Stimulated activated CD8-positive, alpha-beta memory T cell treated with anti-CD3 and anti-CD28 coated beads, Interleukin-4, amount 100 ng/mL, for 4 hours (primary cell): ENCODE measurements at places on chromosomes 1 and 21.

DNA sequence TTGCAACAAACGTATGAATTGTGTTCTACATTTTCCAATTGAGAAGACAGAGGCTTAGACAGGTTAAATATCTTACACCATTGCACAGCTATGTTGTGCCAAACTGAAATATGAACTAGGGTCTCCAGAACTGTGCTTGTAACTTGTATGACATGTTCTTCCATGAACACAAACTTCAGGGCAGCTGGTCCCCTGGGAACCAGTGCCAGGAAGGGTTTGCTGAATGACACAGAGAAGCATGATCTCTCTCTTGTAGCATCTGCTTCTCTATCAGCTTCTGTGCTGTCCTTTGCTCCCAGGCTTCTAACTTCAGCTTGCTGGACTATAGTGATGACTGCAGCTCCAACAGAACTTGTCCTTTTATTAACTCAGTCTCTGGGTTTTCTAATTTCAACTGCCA, 385.5 kb downstream of the SIPA1L2 start:
- DNase-seq = no peak

- peak; percentile 63 for DNase-seq
Observed at GRCh38 chr1:43836267-43836951, 97.2 kb upstream of the ARTN start.

GRCh38 chr1:8698937-8699447, 118.4 kb downstream of the RERE start:
- DNase-seq = no peak

- no peak for DNase-seq
Observed at GRCh38 chr1:14687147-14687546, 88.7 kb downstream of the KAZN start.

- DNase-seq = no peak
Observed at GRCh38 chr1:178921499-178921898, 50.6 kb upstream of the ANGPTL1 start.

DNA sequence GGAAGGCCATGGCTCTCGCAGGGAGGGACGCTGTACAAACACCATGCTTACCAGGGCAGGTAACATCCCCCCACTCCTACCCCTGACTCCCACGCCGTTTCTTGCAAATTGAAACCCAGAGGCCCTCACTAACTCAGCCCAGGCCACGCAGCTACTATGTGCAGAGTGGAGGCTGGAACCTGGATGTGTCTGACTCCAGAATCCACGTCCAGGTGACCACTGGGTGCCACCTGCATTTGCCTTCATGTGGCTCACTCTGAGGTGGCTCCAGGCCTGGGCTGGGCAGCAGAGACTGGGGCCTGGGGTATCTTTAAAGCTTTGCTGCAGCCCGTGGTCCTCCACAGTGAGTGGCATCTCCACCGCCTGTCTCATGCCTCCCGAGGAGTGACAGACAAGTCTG, 29.6 kb upstream of the AJAP1 start:
- DNase-seq = no peak

- DNase-seq = no peak
Observed at GRCh38 chr1:239700667-239701066, 314.3 kb downstream of the CHRM3 start.

GRCh38 chr1:17045150-17045549, 8.7 kb downstream of the SDHB start:
- no peak for DNase-seq

DNA sequence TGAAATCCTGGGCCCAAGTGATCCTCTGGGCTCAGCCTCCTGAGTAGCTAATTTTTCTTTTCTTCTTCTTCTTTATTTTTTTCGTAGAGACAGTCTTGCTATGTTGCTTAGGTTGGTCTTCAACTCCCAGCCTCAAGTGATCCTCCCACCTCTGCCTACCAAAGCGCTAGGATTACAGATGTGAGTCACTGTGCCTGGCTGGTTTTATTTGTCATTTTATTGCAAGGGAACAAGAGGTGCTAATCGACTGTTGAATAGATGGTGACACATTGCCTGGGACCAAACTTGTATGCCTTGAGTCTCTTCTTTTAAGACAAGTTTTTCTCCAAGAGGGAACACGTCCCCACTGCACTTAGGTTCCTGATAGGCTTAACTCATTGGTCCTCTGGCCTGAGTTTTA, 20.0 kb upstream of the KLHDC8A start:
- no peak for DNase-seq

- no peak for DNase-seq
Observed at GRCh38 chr1:90347366-90347765, 352.5 kb downstream of the ZNF326 start.

GRCh38 chr1:40673452-40673851, 8.0 kb upstream of the RIMS3 start:
- no peak for DNase-seq

DNA sequence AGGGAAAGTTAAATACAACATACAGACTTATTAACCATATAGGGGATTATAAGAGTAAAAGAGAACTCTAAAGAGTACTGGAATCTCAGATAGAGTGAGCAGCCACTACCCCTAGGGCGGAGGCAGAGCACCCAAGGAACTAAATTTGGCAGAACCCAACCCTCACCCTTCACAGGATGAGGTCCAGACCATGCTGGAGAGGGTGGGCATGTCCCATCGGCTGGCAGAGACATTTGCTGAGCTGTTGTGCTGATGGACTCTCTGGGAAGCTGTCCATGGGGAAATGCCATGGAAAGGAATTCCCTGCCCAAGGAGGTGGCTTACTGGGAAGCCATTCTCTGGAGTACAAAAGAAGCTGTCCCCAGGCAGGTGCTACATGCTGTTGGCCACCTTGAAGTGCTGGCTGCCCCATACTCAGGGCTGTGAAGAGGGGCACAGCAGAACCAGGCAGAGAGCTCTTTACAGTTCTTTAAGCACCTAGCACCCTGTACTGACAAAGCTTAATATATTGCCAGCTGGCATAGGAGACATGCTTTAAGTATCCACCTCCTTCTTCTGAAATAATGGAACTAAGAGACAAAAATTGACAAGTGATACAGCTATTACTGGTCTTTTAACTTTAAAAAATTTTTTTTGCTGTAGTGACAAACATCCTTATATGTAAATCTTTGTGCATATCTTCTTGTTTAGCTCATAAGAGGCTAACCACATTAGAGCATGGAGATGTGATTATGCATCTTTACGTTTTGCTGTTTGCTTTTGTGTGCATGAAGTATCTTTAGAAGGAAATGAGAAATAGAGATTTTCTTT, 29.6 kb downstream of the TSNAX start:
- DNase-seq = no peak

DNA sequence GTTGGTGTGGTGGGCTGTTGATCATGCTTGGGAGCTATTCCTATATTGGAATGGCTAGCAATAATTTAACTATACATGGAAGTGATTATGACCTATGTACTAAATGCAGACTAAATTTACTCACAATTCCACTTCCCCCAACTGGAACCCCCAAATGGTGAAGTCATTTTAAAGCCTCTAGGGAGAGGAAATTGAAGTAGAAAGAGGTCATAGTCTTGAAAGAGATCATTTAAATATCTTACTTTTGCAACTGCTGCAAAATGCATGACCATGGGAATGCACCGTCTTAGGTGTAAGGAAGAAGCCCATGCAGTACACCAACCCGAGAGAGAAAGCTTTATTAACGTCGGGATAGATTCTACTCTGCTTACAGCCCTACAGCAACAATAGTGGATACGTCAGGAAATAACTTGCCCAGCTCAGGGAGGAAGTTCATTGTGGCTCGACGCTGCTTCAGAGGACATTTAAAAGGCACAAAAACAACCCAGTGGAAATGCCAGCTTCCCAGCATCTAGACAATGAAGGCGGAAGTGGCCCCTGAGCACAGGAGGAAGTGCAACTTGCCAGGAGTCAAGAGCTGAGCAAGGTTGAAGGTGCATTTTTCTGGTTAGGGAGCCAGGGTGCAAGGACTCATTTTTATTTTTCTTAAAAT, 26.5 kb downstream of the CYYR1 start:
- DNase-seq = no peak

GRCh38 chr1:168957818-168958217, 148.7 kb upstream of the ATP1B1 start:
- DNase-seq = no peak

DNA sequence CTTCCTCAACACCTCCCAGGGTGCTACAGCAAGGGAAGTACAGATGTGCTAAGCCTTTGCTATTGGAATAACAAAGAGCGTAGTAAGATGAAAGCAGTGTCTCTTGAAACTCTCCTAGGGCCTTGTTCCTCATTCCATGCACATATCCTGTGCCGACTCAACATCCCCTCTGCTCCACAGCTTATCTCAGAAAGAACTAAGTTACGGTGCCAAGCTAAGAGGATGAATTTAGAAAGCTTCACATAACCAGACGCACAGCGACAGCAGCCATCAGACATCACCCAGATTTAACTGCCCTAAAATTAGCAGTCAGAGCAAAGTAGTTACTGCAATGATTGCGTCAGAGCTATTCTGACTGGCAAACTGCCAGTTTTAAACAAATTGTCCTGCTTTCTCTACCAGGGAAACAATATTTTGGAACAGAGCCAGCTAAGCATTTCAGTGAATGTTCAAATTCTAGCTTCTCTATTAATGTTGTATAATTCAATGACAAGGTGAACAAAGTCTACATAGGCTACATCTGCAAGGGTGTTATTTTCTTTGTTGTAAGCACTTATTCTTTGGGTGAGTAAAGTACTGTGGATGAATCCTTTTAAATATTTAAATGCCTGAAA, 9.5 kb downstream of the SIPA1L2 start:
- no peak for DNase-seq

GRCh38 chr1:203273206-203273868, 32.0 kb upstream of the BTG2 start:
- peak; percentile 81 for DNase-seq

DNA sequence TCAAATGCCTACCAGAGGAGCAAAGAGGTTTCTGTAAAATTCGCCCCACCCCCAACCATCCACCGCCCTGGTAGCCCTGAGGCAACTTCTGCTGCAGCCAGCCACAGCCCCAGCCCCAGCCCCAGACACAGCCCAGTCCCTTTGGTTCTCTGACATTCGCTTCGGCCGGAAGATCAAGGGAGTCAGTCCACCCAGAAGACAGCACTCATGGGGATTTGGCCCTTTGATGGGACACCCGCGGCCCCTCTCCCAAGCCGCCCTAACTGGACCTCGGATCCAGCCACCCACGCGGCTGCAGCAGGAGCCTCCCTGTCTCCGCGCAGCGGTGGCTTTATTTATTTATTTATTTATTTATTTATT, 3881.0 kb downstream of the SRGAP2C start:
- DNase-seq = no peak

- no peak for DNase-seq
Observed at GRCh38 chr1:160219062-160219929, 14.1 kb downstream of the PEA15 start.

GRCh38 chr1:38780133-38780532, 79.4 kb downstream of the RRAGC start:
- DNase-seq = no peak

- no peak for DNase-seq
Observed at GRCh38 chr1:230321741-230322420, 104.3 kb downstream of the PGBD5 start.

- DNase-seq = no peak
Observed at GRCh38 chr1:177346790-177347359, 176.1 kb downstream of the BRINP2 start.

- DNase-seq = no peak
Observed at GRCh38 chr1:37009521-37009920, 24.8 kb downstream of the GRIK3 start.

- no peak for DNase-seq
Observed at GRCh38 chr1:34918977-34919561, 10.4 kb downstream of the DLGAP3 start.

GRCh38 chr1:185281245-185281644, 35.8 kb downstream of the IVNS1ABP start:
- no peak for DNase-seq

- no peak for DNase-seq
Observed at GRCh38 chr1:160007577-160008200, 24.1 kb downstream of the PIGM start.

DNA sequence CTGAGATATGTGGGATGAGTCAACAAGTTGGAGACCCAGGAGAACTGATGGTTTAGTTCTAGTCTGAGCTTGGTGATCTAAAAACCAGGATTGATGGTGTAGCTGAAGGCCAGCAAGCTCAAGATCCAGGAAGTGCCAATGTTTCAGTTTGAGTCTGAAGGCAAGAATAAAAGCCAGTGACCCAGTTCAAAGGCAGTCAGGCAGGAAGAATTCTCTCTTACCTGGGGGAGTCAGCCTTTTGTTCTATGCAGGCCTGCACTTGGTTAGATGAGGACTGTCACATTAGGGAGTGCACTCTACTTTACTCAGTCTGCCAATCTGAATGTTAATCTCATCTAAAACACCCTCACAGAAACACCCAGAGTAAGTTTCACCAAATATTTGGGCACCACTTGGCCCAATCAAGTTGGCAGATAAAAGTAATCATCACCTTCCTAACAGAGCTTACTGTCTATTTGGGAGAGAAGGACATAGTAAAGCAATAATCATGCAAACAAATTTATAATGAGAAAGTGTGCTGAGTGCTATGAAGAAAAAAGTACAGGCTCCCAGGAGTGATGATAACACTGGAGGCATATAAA, 63.4 kb downstream of the TSEN15 start:
- no peak for DNase-seq

- DNase-seq = no peak
Observed at GRCh38 chr1:10459184-10459583, 9.4 kb downstream of the CORT start.

DNA sequence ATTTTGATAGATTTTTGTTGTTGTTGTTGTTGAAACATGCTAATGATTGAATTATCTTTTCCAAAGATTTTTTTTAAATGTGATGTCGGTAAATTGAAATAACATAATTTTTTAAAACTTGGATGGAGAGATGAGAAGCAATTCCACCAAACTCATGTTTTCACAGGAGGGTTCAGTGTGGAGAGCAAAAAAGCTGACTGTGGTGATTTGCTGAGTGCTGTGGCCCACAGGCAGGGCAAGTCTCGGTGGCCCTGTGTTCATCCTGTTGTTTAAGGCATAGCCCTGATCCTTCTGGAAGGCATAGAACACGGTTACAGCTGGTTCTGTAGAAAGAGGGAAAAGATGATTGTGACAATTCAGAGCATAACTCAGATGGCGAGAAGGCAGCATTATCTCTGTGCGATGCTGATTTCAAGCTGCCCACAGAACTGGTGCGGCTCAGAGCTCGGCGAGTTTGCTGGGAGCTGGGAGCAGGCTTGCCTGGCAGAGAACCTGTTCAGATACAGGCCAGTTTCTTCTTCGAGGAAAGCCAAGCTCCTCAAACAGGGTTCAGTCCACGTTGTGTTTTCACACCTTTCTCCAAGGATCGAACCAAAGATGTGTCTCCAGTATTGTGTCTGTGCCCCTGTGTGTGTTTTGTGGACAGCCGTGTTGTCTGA, 127.1 kb downstream of the HUNK start:
- DNase-seq = no peak

DNA sequence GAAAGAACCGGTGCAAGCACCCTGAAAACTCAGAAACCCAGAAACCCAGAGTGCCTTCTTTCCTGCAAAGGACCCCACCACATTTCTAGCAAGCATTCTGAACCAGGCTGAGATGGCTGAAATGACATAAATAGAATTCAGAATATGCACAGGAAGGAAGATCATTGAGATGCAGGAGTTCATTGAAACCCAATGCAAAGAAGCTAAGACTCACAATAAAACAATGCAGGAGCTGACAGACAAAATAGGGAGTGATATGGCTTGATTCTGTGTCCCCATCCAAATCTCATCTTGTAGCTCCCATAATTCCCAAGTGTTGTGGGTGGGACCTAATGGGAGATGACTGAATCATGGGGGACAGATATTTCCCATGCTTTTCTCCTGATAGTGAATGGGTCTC, 22.8 kb upstream of the SGIP1 start:
- DNase-seq = no peak
